H1 (cell line): ENCODE measurements at places on chromosomes 5 and 9. TPM values are rescaled to one million over a fixed set of nuclear protein-coding genes. Genes with fewer than 3 reads are reported as not detected.

The OR1Q1 gene
- total RNA-seq, result not detected in 2 replicates

DNA sequence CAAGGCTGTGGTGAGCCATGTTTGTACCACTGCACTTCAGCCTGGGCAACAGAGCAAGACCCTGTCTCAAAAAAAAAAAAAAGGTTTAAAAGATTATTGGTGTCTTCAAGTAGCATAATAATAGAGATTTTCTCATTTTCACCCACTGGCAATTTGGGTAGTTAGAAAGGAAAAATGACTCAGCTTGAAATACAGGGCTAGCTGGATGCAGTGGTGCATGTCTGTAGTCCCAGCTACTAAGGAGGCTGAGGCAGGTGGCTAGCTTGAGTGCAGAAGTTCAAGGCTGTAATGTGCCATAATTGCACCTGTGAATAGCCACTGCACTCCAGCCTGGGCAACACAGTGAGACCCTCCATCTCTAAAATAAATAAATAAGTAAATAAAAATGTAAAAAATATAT, 111.1 kb downstream of the ARRDC3 start:
- no peak for DNase-seq

DNA sequence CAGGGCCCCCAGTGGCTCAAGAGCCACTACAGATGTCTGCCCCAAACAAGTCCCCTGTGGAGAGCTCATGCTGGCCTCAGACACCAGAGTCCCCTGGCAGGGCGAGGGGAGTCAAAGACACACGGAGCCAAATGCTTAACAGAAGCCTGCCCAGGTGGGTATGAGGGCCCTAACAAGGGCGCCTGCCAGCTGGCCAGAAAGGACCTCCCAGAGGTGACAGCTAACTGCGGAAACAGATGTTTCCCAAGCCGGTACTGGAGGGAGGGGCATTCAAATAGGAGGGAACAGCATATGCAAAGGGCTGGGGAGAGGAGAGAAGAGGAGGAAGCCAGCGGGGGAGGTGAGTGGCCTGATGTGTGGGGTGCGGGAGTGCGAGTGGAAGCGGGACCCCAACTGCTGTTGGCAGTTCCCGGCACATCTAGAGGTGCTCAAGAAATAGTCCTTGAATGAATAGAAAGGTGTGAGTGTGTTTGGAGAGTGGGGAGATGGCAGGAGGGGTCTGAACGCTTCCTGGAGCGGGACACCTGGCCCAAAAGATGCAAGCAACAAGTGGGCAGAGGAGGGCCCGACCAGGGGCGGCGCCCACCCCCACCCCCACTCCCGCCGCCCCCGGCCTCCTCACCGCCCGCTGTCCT, 824 bp downstream of the MXD3 start:
- DNase-seq, result no peak

DNA sequence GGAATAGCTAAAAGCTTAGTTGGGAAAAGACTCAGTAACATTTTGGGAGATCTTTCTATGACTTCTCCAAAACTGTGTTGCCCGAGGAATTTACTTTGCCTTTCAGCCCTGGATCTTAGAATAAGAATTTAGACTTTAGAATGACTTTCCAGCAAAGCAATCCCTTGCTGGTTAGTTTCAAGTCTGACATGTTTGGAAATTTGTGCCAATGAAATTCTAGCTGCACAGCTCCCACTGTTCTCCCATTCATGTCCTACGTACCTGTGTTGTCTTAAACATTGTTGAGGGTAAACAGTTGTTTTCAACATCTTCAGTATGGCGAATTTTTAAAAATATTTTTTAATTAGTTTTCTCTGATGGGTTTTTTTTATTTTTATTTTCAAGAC, 111.4 kb downstream of the CCDC192 start:
- DNase-seq, result no peak

GRCh38 chr5:86546582-86546981, 71.2 kb upstream of the COX7C start:
- no peak for DNase-seq

GRCh38 chr5:89397096-89397495, 514.1 kb upstream of the MEF2C start:
- DNase-seq, result no peak

GRCh38 chr5:4700069-4700468, 440.1 kb upstream of the ADAMTS16 start:
- DNase-seq, result peak; percentile 25

The RAD23B gene
- 162 and 165 TPM in 2 replicates for total RNA-seq

The GPR150 gene
- not detected in 2 replicates for total RNA-seq

DNA sequence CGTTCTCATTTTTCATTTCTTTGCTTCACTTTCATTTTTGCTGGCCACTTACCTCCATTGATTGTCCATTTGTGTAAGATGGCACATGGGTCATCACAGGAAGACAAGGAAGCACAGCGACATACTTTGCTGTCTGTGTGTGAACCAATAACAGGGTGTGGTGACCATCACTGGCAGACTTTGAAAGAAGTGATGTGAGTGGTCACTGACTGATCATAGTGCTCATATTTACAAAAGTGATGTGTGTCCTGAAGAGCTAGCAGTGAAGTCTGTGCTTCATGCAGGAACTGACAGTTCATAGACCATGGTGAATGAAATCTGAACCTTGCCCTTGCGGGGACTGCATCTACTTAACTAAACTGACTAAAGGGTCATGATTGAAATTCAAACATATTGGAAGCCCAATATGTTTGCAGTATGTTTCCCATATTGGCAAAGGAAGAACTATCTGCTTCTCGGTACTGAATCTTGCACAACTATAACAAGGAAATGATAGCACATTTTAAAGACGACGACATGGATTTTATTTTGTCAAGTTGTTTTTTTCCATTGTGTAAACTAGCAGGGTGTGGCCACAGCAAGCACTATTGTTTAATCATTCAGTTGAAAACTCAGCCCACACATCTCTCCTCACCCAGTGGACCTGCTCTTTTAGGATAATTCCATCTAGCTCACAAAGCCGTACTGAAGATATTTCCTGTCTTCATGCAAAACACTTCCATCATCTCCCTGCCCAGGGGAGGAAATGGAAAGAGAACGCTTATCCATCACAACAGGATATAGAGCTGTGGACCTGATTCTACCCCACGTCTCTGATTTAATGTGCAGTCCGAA, 232.0 kb upstream of the ANKRD55 start:
- DNase-seq, result no peak

The COL23A1 gene
- total RNA-seq, result 4.7 and 5.9 TPM in 2 replicates

DNA sequence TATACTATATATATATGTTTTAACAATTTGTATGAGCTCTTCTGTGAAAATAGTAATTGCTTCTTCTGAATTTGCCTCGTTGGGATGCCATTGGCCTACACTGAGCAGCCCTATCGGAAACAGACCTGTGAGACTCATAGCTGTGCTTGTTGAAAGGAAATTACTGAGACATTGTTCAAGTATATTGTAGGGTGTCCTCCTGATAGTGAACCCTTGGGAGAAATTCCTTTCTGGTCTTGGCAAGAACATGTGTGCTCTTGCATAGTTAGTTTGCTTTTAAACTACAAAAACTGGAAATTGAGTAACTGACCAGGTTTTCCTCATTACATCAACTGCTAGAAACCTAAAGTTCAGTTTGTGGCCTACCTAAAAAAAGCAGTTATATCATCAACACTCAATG, 160.9 kb downstream of the LURAP1L start:
- no peak for DNase-seq

- no peak for DNase-seq
Measured at GRCh38 chr9:966870-967269, 9.6 kb upstream of the DMRT3 start.

The RNF183 gene
- not detected in 2 replicates for total RNA-seq

GRCh38 chr9:114824110-114824509, 18.3 kb upstream of the TNFSF15 start:
- DNase-seq, result no peak

The RGS14 gene
- total RNA-seq, result 20.6 and 24.4 TPM in 2 replicates

The ACTBL2 gene
- total RNA-seq, result not detected in 2 replicates

GRCh38 chr5:68424799-68425537, 209.4 kb downstream of the PIK3R1 start:
- DNase-seq, result no peak

DNA sequence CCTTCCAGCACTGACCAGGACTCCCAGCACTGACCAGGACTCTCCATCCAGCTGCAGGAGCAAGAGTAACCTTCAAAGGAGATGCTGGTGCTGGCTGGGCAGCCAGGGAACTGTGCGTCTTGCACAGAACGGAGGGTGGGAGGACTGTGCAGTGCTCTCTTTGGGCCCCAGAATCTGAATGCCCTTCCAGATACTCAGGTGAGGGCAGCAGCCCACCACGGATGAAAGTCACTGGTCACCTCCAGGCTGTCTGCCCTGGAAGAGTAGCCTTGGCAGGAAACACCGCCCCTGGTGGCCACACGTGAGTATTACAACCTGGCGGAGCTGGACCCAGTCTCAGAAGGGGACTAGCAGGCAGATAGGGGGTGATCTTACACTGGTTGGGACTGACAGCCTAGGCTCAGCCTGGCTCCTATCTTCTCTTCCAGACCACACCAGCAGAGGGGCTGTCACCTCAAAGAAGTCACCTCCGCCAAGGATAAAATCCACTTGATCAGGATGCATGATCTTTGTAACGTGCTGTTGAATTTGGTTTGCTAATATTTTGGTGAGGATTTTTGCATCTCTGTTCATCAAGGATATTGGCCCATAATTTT, 4.8 kb upstream of the SARDH start:
- DNase-seq, result peak; percentile 99

- no peak for DNase-seq
Measured at GRCh38 chr5:39505791-39506190, 81.0 kb upstream of the DAB2 start.

The SNCAIP gene
- total RNA-seq, result 9.0 and 10.5 TPM in 2 replicates

The BAAT gene
- 0.17 TPM in 1 of 2 replicates, not detected in the other for total RNA-seq

DNA sequence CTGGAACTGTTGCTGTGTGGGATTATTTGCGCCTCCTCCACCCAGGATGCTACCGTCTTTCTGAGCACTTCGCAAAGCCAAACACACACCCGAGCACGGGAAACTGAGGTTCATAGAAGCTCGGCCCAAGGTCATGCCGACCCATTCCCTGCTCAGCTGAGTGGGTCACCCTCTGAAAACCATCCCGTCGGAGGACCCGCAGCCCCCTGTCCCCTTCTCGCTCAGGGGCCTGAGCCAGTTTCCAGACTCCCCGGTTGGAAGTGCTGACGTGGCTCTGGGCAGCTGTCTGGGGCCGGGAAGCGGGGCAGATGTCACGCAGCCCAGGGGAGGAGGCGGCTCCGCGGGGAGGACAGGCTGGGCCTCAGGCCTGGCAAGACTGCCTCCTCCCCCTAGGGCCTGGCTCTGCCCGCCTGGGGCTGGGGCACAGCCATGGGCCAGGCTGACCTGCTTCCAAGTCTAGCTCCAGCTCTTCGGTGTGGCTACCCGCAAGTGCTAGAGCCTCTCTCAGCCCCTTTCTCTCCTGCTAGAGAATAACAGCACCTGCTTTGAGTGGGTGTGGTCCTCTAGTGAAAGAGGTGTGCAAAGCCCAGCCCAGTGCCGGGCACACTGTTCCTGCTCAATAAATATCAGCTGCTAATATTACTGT, 9.9 kb upstream of the CXXC5 start:
- no peak for DNase-seq

DNA sequence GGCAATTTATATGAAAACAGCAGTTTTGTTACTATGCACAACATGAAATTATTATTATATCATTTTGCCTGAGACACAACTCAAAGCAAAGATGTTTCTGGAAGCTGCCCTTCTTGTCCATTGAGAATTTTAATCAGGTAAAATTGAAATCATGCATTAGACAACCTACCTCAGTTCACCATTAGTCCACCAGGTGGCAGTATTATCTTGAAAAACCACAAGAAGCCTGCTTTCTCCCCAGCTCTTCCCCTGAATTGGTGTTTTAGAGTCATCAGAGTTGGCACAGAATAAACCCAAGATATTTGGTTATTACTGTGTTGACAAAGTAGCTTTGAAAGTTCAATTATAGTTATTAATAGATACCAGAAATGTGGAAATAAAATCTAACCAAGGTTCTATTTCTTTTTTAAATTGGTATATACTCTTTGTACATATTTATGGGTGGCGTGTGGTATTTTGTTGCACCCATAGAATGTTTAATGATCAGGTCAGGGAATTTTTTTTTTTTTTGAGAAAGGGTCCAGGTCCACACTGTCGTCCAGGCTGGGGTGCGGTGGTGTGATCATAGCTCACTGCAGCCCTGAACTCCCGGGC, 25.7 kb downstream of the UTP15 start:
- DNase-seq, result no peak

DNA sequence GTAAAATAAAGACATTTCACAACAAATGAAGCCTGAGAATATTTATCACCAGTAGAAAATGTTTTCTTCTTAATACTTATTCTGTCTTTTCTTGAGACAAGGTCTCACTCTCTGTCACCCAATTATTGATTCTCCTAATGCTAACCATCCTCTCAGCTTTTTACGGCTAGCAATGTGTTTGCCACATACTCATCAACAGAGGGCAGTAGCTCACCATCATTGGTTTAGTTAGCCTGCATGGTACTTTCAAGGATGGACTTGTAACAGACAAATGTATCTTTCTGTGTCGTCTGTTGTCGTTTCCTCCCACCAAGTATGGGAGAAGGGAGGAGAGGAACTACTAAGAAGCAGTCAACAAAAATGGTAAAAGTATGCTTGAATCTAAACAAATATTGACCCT, 5.9 kb upstream of the ACO1 start:
- no peak for DNase-seq

GRCh38 chr5:149760854-149761187, 30.7 kb downstream of the PPARGC1B start:
- no peak for DNase-seq

- DNase-seq, result no peak
Measured at GRCh38 chr9:136373300-136374182, at the start of gene CARD9. TSS of gene CARD9 (minus strand) at chr9:136373669. CDS start at chr9:136372078, 1,591 bp downstream.

GRCh38 chr9:96253059-96253696, 48.8 kb downstream of the HSD17B3 start:
- DNase-seq, result no peak

- no peak for DNase-seq
Measured at GRCh38 chr9:72509053-72509452, 12.4 kb upstream of the TMC1 start.

GRCh38 chr9:124812441-124812876, 35.5 kb downstream of the OLFML2A start:
- DNase-seq, result no peak

The KIF20A gene
- 67.1 and 68.1 TPM in 2 replicates for total RNA-seq

The OR1L4 gene
- not detected in 2 replicates for total RNA-seq

DNA sequence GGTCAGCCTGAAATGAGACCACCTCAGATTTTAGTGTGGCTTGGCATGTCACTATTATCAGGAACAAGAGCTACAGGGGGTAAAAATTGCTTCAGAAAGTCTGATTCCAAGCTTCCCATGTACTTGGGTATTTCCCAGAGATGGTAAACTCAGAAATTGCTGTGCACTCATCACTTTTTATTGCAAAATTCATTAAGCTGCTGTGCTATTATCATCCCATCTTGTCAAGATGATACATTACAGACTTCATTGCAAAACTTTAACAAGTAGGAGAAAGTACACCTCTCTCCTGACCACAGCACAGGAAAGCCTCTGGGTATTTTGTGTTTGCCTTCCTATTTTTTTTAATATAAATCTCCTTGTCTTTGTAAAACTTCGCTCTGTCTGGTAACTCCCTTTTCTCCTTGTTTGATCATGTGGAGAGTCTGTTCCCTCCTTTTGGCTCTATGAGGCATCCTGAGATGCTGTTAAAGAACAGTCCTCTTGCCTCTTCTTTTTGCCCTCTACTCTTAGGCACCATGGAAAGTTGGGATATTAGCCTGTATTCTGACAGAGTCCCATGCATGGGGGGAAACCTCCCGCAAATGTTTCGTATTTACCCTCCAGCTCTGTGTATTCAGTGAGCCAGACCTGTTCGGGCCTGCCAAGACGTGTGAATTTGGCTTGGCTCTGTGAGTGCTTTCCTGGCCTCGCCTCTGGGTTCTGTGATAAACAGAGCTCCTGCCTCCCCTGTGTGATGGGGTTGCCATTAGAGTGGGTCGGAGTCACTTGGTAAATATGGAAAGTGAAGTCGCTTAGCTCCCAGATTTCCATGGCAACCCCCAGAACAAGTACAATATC, 260.7 kb downstream of the NR3C1 start:
- DNase-seq, result no peak

- no peak for DNase-seq
Measured at GRCh38 chr5:88539693-88540365, 271.2 kb upstream of the TMEM161B start.
